ENCODE measurements at places on chromosomes 11 and 22. TPM values are rescaled to one million over a fixed set of nuclear protein-coding genes. Genes with fewer than 3 reads are reported as not detected.

Gene VPREB1
- total RNA-seq = not detected

Gene PARVG
- not detected for total RNA-seq

Gene ADM2
- total RNA-seq = 21.2 TPM

Gene CDC45
- total RNA-seq = 31.1 TPM
